ENCODE measurements at places on chromosomes 7 and 10.

DNA sequence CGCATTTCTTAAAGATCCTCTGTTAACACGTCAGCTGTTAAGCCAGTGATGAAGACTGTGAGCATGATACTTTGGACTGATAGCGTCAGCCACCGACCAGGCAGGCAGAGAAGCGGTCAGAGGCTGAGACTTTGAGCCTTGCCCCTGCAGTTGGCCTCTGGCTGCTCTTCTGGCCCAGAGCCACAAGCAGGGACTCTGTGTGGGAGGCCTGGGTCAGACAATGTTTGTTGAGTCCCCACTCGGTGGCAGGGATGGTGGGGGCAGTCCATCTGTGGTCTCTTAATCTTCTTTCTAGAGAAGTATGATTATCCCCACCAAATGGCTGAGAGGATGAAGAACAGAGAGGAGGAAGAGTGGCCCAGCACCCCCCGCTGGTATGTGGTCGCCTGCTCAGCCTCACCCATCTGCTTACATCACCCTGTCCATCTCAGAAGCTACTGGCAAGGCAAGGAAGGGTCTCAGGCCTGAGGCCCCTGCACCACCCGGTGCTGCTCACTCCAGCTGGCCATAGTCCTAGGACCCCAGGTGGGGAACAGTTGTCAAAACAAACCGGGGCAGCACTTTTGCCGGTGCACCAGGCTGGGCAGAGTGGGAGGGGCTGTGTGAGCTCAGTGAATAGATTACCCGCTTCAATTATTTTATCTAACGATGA is 202.9 kb downstream of the GRID1 start:
- DNase-seq, result no peak

DNA sequence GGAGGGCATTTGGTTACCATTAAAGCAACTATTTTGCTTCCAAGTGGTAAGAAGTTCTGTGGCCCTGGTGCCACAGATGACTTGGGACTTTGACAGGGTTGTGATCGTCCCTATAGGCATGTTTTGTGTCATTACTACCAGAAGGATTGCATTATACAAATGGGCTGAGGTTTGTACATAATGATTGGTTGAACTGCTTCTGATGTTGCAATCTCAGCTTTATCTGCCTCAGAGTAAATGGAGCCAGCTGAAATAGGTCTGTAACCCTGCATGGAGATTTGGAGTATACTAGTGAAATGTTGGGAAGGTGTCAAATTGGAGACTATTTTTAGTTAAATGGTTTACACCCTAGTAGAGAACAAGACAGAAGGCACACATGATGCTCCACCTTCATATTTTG is 46.1 kb upstream of the SEPTIN7 start:
- no peak for DNase-seq

DNA sequence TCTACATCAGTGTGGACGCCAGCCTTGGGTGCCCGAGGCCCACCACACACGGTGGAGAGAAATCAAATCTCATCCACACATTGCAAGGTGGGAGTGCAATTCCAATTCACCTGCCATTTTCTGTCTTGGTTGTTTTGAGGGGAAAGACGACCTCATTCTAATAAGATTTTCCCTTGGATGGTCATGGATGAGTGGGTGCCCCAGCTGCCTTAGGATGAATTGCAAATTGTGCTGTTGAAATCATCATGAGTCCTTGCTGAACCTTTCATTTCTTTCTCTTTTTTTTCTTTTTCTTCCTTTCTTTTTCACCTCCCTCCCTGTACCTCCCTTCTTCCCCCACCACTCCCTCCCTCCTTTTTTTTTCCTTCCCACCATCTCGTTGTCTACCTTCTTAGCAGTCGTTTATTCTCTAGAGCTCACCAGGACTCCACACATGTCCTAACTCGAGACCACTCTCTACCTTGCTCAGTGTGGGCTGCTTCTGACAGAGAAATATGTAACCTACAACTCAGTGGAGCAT is 266.9 kb upstream of the NFE2L3 start:
- DNase-seq, result no peak

DNA sequence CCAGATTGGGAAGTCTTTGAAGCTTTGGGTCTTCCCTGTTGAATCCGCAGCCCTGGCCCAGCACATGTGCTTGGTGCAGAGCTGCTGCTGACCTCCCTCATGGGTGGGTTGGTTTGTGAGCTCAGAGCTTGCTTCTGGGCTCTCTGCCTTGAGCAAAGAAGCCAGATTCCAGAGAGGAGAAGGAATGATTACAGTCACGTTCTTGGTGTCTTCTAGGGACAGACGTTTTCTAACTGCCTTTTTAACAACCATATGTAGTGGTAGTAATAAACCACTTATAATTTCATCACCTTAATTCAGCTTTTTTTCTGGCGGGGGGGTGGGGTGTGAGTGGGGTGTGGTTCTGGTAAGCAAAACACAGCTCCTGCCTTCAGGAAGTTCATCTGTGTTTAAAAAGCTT is 39.5 kb downstream of the LRMDA start:
- DNase-seq, result no peak

- DNase-seq, result peak; percentile 88
Measured at GRCh38 chr10:105691811-105692210, 1050.7 kb downstream of the SORCS3 start.

DNA sequence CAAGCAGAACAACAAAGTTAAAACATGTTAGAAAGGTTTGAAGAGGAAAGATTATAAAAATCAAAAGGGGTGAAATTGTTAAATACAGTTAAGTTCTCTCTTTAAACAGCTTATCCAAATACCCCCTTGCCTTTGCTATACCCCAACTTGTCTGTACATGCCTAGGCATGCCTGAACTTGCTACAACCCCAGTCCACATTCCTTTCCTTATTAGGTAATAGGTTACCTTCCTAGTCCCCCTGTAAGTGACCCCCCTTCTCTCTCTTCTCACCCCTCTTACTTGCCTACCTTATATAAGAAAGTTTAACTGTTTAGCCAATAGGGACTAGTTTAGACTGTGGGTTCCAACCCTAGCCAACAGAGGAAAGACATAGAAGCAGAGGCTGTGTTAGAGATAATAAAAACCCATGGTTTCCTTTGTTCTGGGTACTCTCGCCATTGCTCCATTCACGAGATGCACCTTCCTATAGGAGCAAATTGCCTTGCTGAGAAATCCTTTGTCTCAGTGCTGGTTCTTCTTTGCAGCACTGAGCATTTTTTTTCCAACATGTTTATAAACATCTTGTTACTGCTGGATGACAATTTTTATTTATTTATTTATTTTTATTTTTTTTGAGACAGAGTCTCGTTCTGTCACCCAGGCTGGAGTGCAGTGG is 282.2 kb upstream of the GALNT17 start:
- peak; percentile 51 for DNase-seq

- no peak for DNase-seq
Measured at GRCh38 chr10:124996854-124997215, 54.9 kb downstream of the ZRANB1 start.

- DNase-seq, result no peak
Measured at GRCh38 chr10:109114579-109114978, 808.7 kb downstream of the XPNPEP1 start.

- no peak for DNase-seq
Measured at GRCh38 chr7:132030086-132030568, 473.7 kb upstream of the PODXL start.

DNA sequence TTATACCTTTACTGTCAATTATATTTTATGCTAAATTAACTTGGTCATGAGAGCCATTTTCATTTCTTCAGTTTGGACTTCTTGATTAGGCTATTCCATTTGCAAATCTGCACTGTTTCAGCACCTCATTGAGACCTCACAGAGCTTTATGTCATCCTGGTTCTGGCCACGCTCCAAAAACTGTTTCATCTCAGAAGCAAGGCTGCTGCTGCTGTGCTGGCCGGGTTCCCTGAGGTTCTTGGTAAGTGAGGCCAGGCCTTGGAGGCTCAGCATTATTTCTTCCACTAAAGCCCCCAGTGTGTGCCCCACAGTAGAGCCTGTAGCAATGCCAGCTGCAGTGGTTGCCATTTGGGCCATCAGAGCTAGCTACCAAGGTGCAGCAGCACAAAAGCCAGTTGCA is 7.8 kb upstream of the ZNF485 start:
- no peak for DNase-seq

Measured in GM23338 (cell line).